ENCODE measurements at places on chromosomes 12 and 14.

DNA sequence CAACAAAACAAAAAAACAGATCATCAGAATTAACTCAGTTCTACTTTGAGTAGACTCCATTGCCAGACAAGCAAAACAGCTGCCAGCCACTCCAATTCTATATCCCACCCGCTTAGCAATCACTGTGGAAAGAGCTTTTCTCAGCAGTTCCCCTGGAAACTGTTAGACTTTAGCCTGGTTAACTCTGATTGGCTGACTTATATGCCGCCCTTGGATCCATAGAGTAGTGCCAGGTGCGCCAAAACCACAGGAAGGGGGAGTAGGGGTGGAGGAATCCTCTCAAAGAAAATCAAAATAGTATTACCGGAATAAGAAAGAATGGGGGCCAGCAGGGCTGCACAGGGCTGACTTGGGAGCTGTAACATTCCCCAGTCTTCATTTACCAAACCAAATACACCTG is 5.4 kb upstream of the EML5 start:
- no peak for DNase-seq

DNA sequence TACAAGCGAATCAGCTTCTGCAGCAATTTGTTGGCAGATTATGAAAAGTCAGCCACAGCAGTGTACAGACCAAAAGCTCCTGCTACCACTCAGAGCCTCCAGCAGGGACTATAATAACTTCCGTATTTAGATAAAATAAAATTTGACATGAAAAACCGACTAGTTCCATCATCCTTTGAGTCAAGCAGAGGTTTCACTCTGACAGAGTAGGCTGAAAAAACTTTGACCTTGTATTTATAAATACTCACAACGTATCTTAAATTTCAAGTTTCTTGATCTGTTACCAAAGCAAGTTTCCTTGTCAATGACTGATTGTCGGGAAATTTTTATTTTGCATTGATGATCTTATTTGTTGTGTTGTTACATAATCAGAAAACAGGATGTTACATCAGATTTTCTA is 283.4 kb downstream of the DAD1 start:
- no peak for DNase-seq

DNA sequence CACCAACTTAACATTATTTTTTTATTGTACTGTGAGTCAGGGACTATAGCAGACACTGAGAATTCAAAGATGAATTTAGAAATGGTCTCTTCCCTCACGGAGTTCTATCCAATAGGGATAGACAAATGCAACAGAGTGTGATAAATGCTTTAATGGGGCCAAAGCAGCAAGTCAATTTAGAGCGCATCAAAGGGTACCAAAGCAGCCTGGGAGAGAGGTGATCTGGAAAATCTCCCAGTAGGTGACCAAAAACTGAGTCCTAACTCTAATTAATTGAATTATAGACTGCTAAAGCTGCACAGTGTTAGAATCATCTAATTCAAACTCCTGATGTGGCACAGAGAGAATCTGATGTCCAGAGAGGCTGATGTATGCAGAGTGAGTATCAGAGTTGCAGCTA is 2.6 kb downstream of the LIN7A start:
- DNase-seq: no peak

DNA sequence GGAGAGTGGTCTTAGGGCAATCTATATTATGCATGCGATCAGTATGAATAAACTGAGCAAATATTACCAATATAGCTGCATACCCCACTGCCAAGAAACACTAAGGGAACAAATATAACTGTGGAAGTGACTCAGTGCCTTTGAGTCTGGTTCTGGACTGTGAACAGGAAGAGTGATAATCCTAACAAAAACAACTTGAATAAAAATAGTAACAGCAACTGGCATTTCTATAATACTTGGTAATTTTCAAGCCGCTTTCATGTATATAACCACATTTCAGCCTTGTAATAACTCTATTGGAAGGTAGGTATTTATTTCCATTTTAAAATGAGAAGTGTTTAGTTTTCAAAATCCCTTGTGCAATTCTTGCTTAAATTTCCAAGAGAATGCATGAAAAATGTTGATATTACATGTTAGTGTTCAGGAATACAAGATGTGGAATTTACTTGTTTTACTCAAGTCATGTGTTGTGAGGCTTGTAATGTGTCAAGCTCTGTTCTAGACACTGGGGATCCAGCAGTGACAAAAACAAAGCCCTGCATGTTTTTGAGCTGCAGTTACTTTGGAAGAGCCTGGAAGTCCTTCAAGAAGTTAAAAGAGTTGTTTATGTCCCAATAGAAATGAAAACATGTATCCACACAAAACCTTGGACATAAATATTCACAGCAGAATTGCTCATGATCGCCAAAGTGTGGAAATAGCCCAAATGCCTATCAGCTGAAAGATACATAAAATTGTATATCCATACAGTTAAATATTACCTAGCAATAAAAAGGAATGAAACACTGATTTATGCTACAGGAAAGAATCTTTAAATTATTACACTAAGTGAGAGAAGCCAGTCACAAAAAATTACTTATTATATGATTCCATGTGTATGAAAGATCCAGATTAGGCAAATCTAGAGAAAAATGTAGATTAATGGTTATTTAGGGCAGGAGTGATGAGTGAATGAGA is 338.1 kb upstream of the TMEM132C start:
- DNase-seq: no peak

- no peak for DNase-seq
Measured at GRCh38 chr12:120689397-120690082, 2.6 kb downstream of the MLEC start.

DNA sequence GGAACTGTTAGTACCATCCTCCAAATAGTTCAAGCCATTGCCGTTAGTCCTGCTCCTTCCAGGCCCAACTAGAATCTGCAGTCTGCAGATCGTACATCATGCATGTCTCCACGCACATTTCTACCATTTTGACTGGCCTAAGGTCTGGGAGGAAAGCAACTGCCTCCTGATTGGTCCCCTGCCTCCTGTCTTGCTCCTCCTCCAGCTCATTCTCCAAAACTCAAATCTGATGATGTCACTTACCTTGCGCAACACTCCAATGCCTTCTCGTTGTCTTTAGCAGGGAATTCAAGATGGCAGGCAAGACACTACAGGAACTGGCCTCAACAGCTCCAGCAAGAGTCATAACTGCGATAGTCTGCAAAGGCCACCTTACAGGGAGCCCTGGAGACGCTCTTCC is 9.7 kb upstream of the HCAR1 start:
- DNase-seq: no peak

DNA sequence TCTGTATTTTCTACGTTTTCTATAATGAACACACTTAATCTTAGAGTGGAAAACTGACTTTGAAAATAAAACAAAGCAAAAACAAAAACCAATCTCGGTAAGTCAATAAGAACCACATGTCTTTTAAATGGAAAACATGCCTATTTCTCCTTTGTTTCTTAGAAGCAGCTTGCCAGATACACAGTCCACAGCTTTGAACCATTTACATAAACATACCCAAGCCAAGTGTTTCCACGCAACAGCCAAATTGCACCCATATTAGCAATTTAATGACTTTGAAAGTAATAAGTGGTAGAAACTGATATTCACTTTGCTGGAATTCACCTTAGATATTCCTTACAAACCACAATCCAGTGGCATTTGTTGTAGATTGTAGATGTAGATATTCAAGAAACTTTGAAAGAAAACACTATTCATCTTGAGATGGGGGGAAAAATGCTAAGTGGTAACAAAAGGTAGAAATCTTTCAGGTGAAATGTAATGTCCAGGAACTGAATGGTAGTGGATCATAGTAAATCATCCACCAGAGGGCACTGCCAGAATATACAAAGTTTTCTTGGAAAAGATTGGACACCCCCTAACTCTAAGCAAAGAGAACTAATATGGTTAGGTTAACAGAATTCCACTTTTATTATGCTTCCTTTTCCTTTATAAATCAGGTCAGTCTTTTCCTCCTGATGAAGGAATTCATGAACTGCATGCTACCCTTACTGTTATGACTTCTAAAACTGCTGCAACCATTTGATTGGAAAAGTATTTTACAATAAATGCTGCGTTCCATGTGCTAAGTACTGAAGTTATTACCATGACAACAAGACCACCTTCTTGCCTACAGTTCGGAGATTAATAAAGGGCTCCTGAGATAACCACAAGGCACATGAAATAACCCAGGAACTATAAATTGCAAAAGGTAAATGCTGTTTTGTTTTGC is 69.8 kb downstream of the RERG start:
- peak; percentile 59 for DNase-seq

- no peak for DNase-seq
Measured at GRCh38 chr14:63345826-63346225, 27.1 kb upstream of the GPHB5 start.

DNA sequence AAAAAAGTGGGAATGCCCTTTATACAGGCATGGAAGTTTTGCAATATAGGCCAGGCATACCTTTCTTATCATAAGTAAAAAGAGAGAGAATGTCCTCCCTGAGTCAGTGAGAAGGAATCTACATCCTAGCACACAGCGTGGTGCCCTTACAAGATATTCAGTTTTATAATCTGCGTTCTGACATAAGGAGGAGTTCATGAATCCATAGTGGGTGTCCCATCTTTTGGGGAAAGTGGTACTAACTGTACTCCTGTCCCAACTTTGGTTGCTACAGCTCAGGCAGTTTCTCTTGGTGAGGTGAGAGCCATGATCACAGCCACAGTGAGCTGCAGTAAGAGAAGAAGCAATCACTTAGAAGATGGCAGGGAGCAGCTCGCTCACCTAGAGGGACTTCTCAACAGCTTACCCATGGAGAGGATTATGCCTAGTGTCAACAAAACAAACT is 332.9 kb downstream of the BCAT1 start:
- no peak for DNase-seq

Measured in T47D (cell line).